Sciatic nerve (tissue), 2 donors: ENCODE measurements at places on chromosomes 2 and 18. TPM values are rescaled to one million over a fixed set of nuclear protein-coding genes. Genes with fewer than 3 reads are reported as not detected.

DNA sequence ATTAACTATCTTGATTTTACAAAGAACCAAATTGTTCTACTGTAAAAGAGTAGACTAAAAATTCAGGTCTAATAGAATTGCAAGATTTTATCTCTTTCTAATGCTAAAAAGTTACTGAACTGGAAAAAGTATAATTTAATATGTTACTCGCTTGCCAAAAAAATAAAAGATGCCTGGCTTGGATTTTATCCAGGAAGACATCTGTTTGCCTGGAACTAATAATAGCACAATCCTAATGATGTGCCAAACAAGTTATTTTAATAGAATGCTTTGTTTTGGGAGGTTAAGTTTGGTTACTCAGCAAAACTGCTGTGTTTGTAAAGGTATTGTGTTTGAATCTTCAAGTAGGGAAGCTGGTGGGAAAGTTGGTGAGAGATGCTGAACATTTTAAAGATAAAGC lies 19.4 kb upstream of the ZSWIM2 start:
- DNase-seq = no peak

GRCh38 chr2:239349453-239350135 lies 51.2 kb downstream of the HDAC4 start:
- DNase-seq = no peak

DNA sequence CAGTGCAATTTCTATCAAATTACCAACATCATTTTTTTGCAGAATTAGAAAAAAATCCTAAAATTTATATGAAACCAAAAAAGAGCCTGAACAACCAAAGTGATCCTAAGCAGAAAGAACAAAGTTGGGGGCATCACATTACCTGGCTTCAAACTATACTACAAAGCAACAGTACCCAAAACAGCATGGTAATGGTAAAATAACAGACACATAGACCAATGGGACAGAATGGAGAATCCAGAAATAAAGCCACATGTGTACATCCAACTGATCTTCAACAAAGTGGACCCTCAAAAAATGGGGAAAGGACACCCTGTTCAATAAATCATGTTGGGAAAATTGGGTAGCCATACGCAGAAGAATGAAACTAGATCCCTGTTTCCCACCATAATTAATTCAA lies 245.7 kb upstream of the CTAGE1 start:
- DNase-seq = no peak

- DNase-seq = no peak
Measured at GRCh38 chr2:107931412-107931811, 54.9 kb upstream of the SLC5A7 start.

DNA sequence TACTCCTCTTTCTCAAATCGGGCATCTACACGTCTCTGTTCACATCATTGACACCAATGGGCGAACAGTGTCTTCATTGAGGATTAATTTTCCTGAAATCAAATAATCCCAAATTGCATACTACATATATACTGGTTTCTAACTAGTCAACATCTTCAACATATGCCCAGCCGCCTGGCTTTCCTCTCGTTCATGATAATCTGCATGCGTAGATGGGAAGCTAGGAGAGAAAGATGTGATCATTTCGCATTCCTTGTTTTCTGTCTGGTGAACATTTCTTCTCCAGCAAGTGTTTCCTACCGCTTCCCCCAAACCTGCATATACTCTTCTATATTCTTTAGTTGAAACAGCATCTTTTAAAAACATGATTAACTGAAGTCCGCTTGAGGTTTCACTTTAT lies 7.4 kb downstream of the TWIST2 start:
- DNase-seq = no peak

DNA sequence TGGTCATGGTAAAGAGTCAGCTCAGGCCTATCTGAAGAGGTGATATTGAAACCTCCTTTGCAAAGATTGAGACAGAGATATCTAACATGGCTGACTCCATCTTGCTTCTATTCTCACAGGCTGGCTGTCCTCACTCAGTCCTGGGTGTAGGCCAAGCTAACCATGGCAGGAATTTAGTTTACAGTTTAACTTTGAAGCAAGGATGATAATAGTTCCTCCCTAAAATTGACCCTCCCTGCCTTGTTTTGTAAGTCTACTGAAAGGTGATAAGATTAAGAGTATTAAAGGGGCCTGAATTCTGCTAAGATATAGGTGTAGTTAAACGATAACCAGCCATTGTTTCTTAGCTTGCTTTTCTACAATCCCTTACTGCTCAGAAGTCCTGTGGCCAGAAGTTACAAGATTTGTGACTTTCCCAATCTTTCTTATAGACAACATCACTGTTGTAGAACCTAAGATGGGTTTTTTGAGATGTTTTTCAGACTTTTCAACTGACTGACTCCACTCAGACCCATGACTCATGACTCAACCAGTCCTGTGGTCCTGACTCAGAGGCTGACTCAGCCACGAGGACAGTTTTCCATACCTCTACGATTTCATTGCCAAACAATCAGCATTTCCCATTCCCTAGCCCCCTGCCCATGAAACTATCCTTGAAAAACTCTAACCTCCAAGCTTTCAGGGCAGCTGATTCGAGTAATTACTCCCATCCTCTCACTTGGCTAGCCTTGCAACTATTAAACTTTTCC lies 195.7 kb upstream of the SESTD1 start:
- no peak for DNase-seq

The CD8A gene
- 2.6 TPM for total RNA-seq
